ENCODE measurements at places on chromosomes 1 and 21.

DNA sequence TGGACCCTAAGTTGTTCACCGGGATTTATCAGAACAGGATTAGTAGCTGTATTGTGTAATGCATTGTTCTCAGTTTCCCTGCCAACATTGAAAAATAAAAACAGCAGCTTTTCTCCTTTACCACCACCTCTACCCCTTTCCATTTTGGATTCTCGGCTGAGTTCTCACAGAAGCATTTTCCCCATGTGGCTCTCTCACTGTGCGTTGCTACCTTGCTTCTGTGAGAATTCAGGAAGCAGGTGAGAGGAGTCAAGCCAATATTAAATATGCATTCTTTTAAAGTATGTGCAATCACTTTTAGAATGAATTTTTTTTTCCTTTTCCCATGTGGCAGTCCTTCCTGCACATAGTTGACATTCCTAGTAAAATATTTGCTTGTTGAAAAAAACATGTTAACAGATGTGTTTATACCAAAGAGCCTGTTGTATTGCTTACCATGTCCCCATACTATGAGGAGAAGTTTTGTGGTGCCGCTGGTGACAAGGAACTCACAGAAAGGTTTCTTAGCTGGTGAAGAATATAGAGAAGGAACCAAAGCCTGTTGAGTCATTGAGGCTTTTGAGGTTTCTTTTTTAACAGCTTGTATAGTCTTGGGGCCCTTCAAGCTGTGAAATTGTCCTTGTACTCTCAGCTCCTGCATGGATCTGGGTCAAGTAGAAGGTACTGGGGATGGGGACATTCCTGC is 3.9 kb upstream of the OLFML3 start:
- no peak for DNase-seq

DNA sequence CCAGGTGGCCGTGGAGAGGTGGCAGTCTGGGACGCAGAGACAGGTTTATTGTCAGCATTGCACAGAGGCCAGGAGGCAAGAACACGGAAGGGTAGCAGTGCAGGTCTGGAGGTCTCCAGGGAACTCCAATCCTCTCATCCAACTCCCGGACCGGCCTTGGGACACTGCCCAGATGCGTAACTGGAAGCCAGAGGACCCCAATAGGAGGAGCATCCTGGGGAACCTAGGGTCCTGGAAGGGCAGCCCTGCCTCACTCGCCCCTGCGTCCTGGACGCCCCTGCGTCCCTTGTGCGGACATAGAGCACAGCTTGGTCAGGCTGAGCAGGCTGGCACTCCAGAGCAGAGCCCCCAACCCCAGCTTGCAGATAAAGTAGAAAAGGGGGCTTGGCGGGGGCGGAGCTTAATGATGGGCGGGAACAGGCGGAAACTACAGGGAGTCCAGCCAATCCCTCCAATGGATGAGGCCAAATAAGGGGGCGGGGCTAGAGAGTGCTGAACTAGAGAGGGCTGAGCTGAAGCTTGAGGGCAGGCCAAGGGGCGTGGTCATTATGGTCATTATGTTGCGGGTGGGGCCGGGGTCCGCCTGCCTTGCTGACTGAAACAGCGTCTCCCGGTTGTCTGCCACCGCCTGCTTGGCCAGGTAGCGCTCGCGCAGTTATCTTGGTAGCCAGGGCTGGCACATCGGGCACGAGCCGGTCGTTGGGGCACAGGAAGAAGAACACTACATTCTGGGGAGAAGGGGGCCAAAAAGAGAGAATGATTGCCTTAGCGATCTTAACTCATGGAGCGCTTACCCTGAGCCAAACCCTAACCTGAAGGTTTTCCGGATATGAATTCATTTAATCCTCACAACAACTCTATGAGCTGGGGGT is 3.7 kb upstream of the ARHGEF19 start:
- DNase-seq = no peak

DNA sequence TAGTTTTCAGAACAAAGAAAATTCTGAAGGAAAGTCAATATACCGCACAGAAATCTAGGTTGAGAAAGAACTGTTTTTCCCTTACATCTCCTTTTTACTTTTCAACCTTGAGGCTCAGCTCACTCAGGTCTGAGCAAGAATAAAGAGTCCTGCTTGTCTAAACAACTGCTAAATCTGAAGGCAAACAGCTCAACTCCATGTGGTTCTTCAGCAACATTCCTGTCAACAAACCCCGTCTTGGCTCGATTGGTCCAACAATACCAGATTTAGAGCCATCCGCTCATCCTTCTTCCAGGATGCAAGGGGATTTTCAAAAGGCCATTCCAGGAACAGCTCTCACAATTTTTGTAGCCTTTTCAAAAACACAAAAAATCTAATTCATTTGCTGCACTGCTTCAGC is 119.8 kb downstream of the HLCS start:
- no peak for DNase-seq

GRCh38 chr1:9866836-9867235 is 43.1 kb upstream of the CLSTN1 start:
- DNase-seq = no peak

DNA sequence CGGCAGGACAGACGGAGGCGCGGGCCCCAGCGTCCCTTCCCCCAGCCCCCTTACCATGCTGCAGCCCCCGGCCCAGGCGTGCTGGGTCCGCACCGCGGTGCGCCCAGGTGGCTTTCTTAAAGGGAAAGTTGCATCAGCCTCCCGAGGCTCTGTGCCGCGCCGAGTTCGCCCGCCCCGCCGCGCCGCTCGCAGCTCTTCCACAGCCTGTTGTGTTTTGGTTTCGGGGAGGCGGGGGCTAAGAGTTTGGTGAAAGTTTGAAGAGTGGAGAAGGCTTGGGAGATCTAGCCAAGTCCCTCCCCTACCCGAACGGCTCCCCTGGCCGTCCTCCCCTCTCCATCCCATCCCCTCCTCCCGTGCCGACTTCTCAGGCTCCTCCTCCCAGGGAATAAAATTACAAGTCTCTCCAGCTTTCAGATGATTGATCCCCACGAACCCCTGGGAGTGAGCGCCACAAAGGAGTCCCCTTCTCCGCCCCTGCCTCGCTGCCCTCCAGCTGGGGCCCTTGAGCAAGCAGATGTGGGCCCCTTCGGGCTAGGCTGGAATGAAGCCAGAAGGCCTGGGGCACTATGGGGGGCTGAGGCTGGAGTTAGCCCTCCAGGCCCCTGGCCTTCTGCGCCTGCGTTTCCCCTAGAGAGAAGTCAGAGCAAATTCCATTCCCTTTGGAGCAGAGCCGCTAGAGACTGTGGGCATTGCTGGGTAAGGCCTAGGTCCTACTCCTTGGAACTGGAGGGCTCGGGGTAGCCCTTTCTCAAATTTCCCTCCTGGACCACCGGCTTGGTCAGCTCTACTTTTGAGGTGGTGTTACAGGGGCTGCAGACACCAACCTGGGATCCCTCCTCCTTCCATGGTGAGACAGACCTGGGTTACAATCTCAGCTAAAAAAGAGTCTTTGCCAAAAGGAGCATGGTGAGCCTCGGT is at the start of gene SLC6A9:
Gene SLC6A9, minus strand, starts transcription at position 211 of the 918 bp plus-strand sequence. CDS start 7,185 bp downstream, outside the sequence.
- DNase-seq = no peak

GRCh38 chr1:85109475-85109874 is 61.2 kb upstream of the MCOLN3 start:
- no peak for DNase-seq

GRCh38 chr1:65568285-65568684 is 147.8 kb downstream of the LEPR start:
- no peak for DNase-seq

GRCh38 chr1:198199105-198199504 is 42.3 kb downstream of the NEK7 start:
- DNase-seq = no peak

GRCh38 chr1:212167098-212167497 is 118.1 kb upstream of the PPP2R5A start:
- no peak for DNase-seq

- no peak for DNase-seq
These were observed 2.2 kb upstream of the PRDM2 start for GRCh38 chr1:13697738-13698137.

DNA sequence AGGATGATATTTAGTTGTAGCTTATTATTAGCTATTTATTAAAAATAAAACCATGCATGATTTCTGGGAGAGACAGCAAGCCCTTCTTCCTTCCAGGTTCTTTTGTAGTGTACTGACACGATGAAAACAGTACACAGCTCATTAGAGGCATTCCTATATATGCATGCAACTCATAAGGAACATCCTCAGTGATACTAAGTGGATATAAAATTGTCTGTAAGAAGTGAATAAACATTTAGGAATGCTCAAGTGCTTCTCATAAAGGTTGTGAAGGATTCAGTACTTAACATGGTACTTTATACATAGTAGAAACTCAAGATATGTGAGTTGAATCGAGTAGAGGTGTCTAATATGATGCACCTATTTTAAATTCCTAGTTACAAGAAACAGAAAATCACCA is 287.7 kb downstream of the SDCCAG8 start:
- DNase-seq = no peak

DNA sequence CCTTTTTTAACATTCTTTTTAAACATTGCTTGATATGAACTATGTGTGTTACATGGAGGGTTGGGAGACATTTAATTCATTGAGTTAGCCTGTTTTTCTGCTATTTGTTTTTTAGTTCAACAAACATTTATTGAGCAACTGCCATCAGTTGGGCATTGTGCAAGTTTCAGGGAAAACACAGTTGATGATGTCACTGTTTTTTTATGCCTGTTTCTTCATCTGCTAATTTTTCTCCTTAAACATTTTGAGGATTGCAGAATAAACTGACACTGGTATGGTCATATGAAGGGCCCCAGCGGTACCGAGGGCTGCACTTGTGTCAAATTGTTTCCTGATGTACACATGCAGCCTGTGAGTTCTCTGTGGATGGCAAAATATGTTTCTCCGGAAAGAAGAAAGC is 253.0 kb downstream of the FGGY start:
- DNase-seq = no peak

DNA sequence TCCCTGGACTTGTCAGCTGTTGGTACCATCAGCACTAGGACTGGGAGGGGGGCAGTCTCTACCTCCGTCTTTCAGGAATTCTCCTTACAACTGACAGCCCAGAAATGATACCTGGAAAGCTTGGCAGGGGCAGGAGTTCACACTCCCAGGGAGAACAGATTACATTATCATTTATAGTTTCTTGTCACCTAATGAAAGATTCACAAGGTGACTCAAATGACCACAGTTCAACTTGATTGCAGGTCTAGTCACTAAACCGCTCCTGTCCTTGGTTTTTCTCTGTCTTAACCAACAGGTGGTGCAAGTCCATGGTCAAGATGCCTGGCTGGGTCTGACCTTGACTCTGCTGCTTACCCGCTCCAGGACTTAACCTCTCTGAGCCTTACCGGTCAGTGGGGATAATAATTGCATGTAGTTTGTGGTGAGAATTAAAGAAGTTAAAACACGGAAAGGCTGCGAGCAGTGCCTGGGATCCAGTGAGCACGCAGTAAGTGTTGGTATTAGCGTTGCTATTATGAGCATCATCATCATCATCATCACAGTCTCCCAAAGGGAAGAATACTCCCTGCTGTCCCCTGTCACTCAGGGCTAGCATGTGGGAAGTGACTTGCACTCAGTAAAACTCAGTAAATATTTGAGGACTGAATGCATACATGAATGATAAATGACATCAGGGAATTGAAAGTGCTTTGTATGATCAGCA is 125.3 kb upstream of the CD34 start:
- no peak for DNase-seq

DNA sequence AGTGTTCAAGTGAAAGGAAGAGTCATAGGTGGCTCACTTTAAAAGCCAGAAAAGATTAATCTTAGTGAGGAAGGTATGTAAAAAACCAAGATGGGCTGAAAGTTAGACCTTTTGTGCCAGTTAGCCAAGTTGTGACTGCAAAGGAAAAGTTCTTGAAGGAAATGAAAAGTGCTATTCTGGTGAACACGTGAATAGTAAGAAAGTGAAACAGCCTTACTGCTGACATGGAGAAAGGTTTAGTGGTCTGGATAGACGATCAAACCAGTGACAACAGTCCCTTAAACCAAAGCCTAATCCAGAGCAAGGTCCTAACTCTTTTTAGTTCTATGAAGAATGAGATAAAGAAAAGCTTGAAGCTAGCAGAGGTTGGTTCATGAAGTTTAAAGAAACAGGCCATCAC is 106.4 kb downstream of the CTH start:
- no peak for DNase-seq

DNA sequence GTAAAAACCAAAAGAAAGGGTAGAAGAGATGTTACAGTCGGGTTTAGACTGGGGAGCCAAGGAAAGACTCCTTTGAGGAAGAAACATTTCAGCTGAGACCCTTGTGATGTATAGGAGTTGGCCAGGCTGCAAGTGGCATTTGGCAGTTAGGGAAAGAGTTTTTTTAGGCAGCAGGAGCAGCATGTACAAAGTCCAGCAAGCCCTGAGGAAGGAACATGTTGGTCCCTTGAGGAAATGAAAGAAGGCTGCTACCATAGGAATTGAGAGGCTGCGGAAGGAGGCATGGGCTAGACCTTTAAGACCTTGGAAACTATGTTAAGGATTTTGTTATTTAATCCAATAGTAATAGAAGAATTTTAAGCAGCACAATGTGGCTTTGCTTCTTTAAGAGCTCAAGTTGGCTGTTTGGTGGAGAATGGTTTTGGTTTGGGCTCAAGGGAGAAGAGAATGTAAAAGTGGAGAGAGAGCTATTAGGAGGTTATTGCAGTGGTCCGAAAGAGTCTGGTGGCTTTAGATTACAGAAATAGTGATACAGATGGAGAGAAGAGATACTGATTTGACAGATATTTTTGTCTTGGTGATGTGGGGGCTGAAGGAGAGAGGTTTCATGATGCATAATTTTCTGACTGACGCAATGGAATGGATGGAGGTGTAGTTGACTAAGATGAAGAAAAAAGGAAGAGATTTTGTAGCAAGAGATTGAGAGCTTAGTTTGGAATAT is 26.6 kb downstream of the SMAP2 start:
- no peak for DNase-seq

- no peak for DNase-seq
These were observed at the start of gene OR2C3 for GRCh38 chr1:247536340-247536739. Gene OR2C3, minus strand, starts transcription at chr1:247536440. Its CDS starts 3,929 bp downstream, at chr1:247532511.

DNA sequence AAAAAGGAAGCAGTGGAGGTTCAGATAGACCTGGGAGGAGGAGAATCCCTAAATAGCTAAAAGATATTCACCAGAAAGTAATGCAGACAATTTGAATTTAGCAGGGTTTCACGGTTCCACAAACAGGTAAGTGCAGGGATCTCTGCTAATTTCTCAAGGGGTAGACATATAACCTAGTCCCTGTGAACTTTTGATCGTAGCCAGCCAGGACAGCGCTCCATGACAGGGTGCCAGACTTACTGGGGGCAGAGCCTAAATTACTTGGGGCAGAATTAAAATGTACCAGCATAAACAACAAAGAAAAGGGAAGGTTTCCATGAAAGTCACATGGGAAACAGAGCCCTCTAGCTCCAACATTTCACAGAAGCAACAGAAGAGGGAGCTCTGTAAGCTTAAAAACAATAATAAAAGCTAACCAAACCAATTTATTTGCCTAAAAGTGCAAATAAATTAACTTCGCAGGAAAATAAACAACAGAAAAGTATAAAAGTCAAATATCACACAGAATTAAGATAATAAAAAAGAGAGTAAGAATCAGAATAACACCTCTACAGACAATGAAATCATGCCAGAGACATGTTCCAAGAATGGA is 198.3 kb downstream of the DUSP10 start:
- no peak for DNase-seq
